ENCODE measurements at places on chromosomes 7 and 10.

- no peak for DNase-seq
Measured at GRCh38 chr7:2542011-2542915, 13.1 kb downstream of the BRAT1 start.

- no peak for DNase-seq
Measured at GRCh38 chr7:40697653-40698052, 562.8 kb downstream of the SUGCT start.

DNA sequence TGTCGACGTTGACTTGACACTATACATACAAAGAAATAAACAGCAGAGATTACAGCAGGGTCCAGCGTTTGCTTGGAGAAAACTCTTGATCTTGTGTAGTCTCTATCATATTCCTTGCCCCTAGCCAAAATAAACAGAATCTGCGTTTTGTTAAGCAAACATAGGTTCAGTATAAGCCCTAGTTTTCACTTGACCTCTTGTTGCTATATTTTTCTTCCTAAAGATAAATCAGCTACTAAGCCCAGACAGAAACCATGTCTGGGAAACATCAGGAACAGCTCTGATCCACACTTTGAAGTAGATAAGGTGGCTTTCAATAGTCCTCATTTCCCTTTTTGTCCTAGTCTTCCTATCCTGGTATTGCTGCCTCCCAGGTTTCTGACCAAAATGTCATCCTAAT lies 328.2 kb upstream of the MAGI2 start:
- DNase-seq: peak; percentile 10

DNA sequence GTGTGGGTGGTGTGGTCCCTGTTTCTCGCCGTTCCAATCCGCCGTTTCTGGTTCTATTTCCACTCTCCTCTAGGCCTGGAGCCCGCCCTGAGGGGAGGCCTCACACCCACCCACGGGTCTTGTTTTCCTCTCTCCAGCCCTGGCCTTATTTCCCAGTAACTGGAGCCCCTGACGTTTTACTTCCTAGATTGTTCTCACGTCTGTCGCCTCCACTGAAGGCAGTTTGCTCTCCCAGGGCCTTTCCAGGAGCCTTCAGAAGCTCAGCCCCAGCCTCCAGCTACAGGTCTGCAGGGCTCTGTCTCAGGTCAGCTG lies 30.6 kb downstream of the CFAP46 start:
- DNase-seq: no peak

GRCh38 chr10:110361800-110362456 lies 57.2 kb upstream of the SMNDC1 start:
- DNase-seq: no peak

GRCh38 chr7:65390588-65390987 lies 16.9 kb downstream of the ZNF92 start:
- DNase-seq: no peak

DNA sequence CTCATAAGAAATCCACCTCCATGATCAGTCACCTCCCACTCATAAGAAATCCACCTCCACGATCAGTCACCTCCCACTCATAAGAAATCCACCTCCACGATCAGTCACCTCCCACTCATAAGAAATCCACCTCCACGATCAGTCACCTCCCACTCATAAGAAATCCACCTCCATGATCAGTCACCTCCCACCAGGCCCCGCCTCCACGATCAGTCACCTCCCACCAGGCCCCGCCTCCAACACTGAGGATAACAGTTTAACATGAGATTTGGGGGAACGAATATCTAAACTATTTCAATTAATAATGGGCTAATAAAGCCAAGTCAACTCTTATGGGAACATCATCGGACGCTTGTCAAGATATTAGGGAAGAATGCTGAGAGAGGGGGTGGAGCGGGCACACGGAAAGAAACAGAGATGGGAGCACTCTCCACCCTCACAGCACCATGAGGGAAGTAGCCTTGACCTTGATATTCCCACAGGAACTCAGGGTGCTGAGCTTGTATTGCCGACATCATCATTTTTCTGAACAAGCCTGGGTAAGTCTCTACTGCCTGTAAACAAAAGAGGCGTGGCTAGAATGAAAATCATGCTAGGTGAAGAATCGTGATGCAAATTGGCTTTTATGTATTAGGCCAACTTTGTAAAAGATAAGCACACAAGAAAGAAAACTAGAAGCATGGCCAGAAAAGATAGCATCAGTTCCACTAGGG lies 303.5 kb upstream of the KLF6 start:
- DNase-seq: no peak

GRCh38 chr10:92238054-92238585 lies 52.8 kb downstream of the CPEB3 start:
- DNase-seq: no peak

DNA sequence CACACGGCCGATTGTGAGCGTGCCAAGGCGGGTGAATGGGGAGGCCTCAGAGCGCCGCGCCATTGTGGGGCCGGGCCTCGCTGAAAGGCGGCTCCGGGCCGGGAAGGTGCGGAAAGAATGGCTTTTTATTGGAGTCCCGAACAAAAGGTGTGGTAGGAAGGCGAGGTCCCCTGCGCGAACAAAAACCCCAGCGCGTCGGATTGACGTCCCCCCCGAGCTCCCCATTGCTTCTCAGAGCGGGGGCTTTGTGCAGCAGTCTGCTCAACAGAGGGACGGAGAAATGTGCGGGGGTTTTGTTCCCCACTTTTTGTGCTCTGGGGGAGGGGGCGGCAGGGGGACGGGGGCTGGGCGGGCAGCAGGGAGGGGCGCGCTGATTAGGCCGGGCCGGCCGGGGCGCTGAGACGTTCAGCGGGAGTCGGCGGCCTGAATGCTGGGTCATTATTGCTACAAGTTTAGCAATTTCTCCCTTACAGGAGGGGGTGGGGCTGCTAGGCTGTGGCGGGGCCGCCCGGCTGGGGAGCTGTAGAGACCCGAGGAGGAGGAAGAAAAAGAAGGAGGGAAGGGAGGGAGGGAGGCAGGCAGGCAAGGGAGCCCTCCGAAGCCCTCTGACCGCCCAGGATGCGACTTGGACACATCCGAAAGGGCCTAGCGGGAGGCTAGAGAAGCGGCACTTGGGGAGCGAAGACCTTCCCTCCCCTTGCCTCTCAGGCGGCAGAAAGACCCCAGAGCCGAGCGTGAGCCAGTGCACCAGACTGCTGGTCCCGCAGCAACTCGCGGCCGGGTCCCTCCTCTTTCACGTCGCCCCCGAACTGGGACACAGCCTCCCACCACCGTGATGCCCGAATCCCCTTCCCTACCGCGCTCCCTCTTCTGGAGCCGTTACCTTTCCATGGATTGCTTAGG lies 4.6 kb downstream of the NKX2-3 start:
- no peak for DNase-seq

- DNase-seq: no peak
Measured at GRCh38 chr10:77175631-77176222, 461.9 kb downstream of the KCNMA1 start.

- DNase-seq: no peak
Measured at GRCh38 chr7:100639995-100640516, 1.3 kb downstream of the TFR2 start.

DNA sequence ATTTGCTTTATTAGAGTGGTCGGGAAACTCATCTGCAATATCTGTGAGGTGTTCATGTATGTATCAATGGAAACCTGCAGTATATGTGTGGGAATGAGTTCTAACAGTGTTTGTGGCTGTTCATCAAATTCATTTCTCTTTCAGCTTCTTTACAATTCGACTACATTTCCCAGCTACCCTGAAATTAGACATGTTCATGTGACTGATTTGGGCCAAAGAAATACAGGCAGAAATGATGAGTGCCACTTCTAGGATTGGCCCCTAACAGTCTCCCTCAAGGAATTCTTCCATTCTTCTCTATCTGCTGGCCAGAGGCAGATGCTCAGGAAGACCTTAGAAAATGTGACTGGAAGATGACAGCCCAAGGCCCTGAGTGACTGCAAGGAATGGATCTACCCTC lies 114.8 kb upstream of the WAC start:
- no peak for DNase-seq

DNA sequence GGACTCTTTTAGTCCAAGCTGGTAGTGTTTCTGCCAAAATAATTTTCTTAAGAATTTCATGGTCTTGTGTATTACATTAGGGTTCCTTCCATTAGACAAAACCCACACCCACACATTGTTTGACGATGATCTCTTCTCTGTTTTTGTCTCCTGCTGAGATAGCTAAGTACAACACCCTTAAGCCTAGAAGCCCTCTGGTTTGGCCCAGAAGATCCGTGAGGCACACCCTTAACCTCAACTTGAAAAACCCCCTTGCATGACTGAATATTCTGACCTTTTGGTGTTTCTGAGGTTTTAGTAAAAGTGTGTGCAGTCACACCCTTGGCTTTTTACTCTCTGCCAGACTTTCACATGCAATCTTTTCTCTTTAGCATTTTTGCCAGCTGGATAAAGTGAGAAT lies 29.3 kb upstream of the ERCC6 start:
- no peak for DNase-seq

GRCh38 chr7:40001649-40002048 lies 51.6 kb downstream of the CDK13 start:
- no peak for DNase-seq

DNA sequence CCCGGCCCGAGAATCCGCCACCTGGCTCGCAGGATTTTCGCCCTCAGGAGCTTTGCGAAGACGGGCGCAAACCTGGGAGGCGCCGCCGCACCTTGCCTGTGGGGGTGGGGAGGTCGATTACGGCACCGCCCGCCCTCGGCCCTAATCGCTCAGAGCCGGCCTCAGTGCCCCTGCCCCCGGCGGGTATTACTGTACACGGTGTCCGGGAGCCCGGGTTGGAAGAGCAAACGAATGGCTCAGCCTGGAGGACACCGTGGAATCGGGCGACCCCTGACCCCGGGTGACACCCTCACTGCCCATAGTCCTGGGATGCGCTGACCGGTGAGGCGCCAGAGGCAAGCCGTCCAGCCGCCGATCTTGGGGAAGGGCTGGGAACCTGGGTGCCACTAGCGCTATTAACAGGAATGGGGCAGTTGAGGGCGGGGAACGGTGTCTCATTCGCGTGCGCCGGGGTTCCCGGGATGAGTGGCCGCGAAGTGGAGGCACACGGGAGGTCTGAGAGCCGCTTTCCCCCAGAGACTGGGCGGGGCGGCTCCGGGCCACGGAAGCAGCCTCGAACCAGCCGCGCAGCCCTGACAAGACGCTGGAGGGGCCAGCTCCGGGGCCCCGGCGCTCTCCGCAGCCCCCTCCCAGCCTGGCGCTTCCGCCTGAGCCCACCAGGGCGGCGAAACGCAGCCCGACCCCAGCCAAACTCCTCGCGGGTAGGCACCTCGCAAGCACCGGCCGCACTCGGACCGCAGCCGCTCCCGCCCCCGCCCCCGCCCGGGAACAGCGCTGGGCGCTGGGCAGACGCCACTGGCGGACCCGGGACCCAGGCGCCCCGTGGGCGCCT lies 167.5 kb downstream of the NRF1 start:
- DNase-seq: no peak

DNA sequence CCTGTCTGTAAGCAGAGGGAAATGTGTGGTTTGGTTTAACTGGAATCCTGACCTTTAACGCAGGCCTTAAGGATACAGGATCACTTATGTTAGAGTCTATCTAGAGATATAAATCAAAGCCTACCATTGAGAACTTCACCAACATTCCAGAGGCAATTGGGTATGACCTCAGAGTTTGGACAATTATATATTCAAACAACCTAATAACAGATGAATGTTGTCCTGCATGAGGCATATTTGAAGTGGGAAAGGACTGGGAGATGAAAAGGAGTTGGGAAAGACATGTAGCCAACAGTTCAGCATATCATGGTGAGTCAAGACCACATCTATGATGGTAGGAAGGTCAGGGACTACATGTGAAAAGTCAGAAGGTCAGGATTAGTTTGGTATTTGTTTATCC lies 274.2 kb downstream of the DOCK4 start:
- no peak for DNase-seq

- peak; percentile 71 for DNase-seq
Measured at GRCh38 chr10:114681542-114681941, 23.5 kb upstream of the ABLIM1 start.
